Activated T-helper 1 cell treated with anti-CD3 and anti-CD28 coated beads, Interleukin-12 subunit alpha, Interleukin-12 subunit beta, Interleukin-2, Interleukin-4 antibody, amounts not matched to agents 30 ng/mL and 10 ng/mL and 1 ng/mL, durations not matched to agents 14 hours and 24 hours and 36 hours (primary cell): ENCODE measurements at places on chromosomes 1 and 21.
A peak's percentile ranks its signal among the peaks of the same experiment; 100 is the strongest.

GRCh38 chr1:19154876-19155275 lies 55.2 kb downstream of the UBR4 start:
- no peak for DNase-seq

DNA sequence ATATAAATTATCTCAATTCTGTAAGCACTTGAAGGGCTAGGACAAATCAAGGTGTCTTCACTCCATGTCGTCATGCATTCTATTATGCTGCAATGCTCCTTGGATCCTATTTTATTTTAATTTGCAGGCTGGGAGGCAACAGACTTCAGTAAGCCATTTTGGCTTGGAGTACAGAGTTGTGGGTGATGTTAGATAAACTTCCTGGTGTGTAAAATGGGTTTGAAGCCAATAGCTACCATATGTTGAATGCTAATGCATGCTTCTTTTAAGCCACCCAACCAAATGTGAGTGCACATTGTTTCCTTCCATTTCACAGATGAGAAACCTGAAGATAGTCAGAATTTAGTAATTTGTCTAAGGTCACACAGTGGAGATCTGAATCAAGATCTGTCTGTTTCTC lies 482.8 kb downstream of the DISC1 start:
- no peak for DNase-seq

- DNase-seq = no peak
These were observed 4.4 kb upstream of the UTP25 start for GRCh38 chr1:209823143-209824041.

GRCh38 chr21:37767984-37768383 lies 148.3 kb downstream of the KCNJ6 start:
- no peak for DNase-seq

- DNase-seq = no peak
These were observed 132.1 kb downstream of the RHOU start for GRCh38 chr1:228867108-228867950.

DNA sequence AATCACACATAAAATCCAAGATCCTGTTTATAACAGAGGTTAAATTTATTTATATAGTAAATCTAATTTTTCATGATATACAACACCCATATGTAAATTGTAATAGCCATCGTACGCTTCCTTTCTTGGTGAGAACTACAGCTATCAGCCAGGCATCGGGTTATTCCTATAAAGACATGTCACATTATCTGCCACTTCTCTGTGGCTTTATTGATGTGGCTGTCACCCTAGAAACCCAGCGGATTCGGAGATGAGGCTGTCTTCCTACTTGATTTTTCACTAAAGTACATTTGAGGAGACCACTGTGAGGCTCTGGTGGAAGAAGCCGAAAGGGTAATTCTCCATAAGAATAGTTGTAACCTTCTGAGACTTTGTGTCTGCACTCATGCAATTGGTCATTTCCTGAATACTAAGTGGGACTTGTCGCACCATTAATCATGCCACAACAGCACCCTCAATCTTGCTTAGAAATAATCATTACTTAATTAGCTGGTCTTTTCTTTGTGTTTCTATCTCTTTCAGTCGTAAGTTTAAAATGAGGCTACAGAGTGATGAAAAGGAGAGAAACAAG lies 106.0 kb downstream of the NTNG1 start:
- no peak for DNase-seq

GRCh38 chr1:207006914-207007313 lies 25.6 kb downstream of the C1orf116 start:
- DNase-seq = no peak

GRCh38 chr1:10213186-10213705 lies 2.9 kb downstream of the KIF1B start:
- no peak for DNase-seq

GRCh38 chr1:211468595-211468994 lies 23.4 kb downstream of the RD3 start:
- no peak for DNase-seq

DNA sequence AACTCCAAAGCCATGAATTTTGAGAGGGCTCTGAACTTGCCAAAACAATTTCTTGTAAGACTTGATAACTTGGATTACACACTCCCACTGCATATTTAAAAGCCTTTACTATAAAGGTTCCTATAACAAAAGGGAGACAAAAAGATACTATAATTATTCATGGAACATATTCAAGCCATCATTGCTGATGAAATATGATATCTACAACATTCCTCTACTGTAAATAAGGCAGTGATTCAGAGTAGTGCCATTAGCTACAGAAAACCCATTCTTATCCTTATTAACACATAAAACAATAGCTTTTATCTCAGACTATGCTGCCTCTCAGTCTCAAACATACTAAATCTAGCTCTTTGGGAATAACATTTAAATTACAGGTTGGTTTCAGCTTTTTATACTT lies 675.5 kb upstream of the CXADR start:
- no peak for DNase-seq

- no peak for DNase-seq
These were observed 113.3 kb downstream of the NAV1 start for GRCh38 chr1:201652181-201652580.

GRCh38 chr1:176904057-176904751 lies 260.3 kb downstream of the ASTN1 start:
- no peak for DNase-seq

GRCh38 chr1:59570524-59570923 lies 244.2 kb upstream of the HOOK1 start:
- peak; percentile 37 for DNase-seq

DNA sequence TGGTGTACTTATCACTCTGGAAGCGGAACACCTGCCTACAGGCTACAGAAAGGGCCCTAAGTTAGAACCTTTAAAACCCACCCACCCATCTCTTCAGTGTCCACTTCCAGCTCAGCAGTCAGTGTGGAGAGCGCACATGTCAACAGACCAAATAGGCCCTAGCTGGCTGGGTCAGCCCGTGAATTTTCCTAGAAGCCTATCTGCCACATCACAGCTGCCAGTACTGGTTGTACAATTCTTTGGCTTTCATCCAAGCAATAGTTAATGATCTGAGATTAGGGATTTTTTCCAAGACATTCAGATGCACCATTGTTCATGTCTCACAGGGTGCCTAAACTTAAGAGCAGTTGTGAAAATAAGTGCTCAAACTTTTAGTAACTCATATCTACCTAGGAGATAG lies 197.1 kb downstream of the KCNK2 start:
- DNase-seq = no peak

GRCh38 chr1:39344394-39345154 lies 140.1 kb downstream of the MACF1 start:
- no peak for DNase-seq

- no peak for DNase-seq
These were observed 23.7 kb upstream of the TNFRSF1B start for GRCh38 chr1:12142891-12143630.

GRCh38 chr21:35850542-35851103 lies 209.7 kb downstream of the SETD4 start:
- DNase-seq = no peak

GRCh38 chr1:107048241-107048640 lies 8.2 kb upstream of the PRMT6 start:
- DNase-seq = no peak

- DNase-seq = no peak
These were observed 54.7 kb downstream of the RBM11 start for GRCh38 chr21:14270631-14271030.

- no peak for DNase-seq
These were observed 8.9 kb upstream of the ADORA3 start for GRCh38 chr1:111512132-111512889.

DNA sequence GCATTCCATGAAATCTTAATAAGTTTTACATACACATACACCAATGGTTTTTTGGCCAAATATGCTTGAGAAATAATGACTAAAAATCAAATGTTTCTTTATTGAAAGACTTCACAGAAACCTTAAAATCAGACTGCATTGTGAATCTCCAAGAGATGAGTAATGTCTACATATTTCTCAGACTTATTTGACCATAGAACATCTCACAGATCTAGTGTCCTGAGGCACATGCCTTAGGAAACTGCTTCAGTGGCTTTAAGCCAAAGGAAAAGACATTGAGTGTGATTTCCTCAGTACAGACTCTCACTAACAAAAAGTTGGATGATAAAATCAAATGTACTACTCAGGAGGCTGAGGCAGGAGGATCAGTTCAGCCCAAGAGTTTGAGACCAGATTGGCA lies 6.2 kb upstream of the C1orf105 start:
- no peak for DNase-seq

DNA sequence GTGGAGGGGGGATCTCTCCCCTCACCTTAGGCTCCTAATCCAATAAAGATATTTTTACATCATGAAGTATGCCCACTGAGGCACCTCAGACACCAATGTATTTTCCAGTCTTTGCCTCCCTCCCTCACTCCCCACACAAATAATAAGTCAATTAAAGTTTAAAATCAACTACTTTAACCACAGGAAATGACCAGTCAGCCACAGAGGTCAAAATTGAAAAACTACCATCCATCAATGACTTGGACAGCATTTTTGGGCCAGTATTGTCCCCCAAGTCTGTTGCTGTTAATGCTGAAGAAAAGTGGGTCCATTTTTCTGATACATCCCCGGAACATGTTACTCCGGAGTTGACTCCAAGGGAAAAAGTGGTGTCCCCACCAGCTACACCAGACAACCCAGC lies 70.6 kb upstream of the DYNLT5 start:
- DNase-seq = no peak

DNA sequence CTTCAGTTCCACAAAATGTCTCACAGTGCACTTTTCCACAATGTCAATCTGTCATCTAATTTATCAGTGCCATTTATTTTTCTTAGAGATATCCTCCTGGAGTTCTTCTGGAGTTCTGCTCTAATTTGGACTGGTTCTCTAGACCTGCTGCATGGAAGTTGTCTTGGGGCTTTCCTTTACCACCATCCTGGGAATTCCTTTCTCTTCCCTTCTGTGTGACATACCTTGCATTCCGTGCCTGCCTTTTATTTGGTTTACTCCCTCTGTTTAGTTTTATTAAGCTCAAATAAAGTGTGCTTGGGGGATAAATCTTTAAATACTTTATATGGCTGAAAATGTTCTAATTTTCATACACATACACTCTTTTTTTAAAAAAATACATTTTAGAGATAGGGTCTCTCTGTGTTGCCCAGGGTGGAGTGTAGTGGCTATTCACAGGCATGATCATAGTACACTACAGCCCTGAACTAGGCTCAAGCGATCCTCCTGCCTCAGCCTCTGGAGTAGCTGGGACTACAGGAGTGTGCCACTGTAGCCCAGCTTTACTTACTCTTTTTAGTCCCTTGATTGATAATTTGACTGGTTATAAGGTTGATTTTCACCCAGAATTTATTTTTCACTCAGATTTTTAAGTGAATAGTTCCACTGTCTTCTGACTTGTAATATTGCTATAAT lies 14.4 kb downstream of the MTF2 start:
- DNase-seq = no peak

GRCh38 chr1:228861832-228862180 lies 126.5 kb downstream of the RHOU start:
- DNase-seq = no peak

DNA sequence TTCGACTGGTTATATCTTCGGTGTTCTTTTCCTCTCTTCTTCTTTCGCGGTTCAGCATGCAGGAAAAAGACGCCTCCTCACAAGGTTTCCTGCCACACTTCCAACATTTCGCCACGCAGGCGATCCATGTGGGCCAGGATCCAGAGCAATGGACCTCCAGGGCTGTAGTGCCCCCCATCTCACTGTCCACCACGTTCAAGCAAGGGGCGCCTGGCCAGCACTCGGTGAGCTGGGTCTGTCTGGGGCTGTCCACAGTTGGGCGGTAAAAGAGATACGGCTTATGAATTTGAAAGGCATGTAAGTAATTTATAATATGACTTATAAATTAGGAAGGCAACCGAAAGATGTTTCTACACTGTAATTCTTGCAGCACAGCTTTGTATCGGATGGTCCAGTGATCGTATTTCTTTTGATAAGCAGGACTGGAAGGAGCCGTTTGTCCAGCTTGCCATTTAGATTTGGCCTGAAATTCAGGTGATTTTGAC lies 334 bp downstream of the CTH start:
- no peak for DNase-seq

DNA sequence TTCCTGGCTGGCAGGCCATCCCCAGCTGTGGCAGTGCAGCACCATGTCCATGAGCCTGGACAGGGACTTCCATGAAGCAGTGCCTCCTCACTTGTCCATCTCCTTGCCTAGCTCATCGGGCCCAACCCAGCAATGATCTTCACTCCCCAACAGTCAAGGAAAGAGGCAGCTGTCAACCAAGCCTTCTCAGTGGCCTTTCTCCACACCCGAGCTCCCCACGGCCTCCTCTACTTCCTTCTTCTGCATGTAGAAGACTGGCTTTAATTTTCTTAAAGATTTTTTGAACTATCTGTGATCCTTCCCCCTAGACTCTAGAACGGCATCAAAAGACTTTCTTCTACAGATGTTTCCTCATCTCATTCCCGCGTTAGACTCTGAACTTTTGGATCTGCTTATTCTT lies 65.5 kb upstream of the COA6 start:
- no peak for DNase-seq

- DNase-seq = no peak
These were observed 15.6 kb downstream of the AIDA start for GRCh38 chr1:222696741-222697140.

GRCh38 chr1:237983496-237983895 lies 92.8 kb upstream of the ZP4 start:
- no peak for DNase-seq

GRCh38 chr1:29801003-29801402 lies 564.7 kb downstream of the PTPRU start:
- DNase-seq = no peak

DNA sequence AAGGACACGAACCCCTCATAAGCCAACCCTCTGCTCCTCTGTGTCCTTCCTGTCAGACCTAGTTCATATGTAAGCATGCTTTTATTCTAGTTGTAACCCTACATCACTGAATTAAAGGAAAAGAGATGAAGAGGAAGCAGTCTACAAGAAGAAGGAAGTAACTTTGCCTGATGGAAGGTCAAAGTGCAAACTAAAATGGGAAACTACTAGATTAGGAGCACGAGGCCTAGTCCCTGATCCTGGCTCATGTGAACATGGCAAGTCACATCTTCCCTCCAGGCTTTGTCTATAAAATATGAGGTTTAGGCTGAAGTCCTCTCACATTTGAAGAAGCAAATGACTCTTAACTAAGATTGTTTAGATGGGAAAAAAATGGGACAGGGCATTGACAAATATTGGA lies 13.2 kb downstream of the ZMYND12 start:
- DNase-seq = no peak

DNA sequence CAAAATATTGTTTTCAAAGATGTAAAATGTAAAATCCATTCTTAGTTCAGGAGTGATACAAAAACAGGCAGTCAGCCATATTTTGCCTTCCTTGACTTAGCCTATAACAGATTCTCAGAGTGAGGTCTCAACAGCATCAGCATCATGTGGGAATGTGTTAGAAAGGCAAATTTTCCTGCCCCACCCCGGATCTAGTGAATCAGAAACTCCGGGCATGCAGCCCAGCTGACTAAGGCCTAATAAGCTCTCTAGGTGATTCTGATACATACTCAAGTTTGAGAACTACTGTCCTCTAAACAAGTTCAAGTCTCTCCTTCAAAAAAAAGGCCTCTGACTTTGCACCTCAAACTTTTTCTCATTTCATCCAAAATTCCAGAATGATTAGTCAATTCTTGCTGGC lies 46.9 kb upstream of the PRRC2C start:
- DNase-seq = no peak
